ENCODE measurements at places on chromosomes 5 and 9.

- no peak for DNase-seq
Measured at GRCh38 chr5:61805101-61805500, 473.0 kb downstream of the ZSWIM6 start.

DNA sequence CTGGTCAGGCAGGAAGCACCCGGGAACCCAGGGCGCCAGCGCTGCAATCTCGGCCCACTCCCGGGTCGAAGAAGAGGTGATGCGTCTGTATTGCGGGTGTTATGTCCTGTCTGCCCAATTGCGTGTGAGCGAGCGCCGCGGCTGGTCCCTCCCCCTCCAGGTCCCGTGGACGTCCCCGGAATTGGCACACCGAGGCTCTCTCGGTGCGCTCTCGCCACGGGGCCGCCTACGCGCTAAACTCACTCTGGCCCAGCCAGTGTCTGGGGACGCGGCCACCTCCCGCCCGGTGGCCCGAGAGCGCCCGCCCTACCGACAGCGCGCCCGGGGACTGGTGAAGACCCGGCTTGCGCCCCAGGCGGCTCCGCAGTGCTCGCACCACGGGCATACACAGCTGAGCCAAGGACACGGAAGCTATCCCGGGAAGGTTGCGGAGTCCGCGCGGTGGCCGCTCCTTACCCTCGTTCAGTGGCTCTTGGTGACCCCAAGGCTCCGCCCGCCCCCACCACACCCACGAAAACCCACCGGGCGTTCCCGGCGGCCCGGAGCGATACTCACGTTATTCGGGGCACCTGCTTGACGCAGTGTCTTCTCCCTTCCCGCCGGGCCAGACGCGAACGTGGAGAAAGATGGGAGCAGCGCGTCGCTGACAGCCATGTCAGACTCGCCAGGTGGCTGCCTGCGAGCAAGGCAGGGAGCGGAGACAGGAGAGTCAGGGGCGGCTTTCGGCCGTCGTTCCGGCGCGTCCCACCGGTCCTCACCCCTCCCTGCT, 1.0 kb downstream of the KLF4 start:
- DNase-seq, result peak; percentile 7

GRCh38 chr9:109923471-109923760, 143.4 kb downstream of the PALM2AKAP2 start:
- no peak for DNase-seq

- DNase-seq, result no peak
Measured at GRCh38 chr9:105246656-105247173, 2.3 kb downstream of the SLC44A1 start.

GRCh38 chr5:98769959-98770208, 3.6 kb upstream of the RGMB start:
- peak; percentile 43 for DNase-seq

- DNase-seq, result no peak
Measured at GRCh38 chr5:131186561-131187256, 16.0 kb downstream of the LYRM7 start.

GRCh38 chr9:71816916-71817451, 48.7 kb upstream of the CEMIP2 start:
- no peak for DNase-seq

- no peak for DNase-seq
Measured at GRCh38 chr5:56100439-56101176, 105.8 kb upstream of the IL6ST start.

DNA sequence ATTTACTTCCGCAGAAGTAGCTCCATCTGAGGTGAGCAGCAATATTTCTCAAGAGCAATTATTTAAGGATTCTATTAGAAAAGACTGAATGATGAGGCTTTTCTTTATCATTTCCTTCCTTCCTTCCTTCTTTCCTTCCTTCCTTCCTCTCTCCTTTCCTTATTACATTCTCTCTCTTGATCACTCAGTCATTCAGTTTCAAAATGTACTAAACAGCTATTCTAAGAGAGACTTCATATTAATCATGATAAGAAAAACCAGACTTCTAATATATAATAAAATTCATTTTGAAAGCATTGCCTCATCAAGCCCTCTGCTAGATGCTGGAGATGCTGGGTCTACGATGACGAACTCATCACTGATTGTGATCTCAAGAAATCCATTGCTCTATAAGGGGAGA, 30.4 kb upstream of the PAPPA start:
- DNase-seq, result no peak

GRCh38 chr5:35971878-35972210, 19.3 kb downstream of the UGT3A1 start:
- no peak for DNase-seq

DNA sequence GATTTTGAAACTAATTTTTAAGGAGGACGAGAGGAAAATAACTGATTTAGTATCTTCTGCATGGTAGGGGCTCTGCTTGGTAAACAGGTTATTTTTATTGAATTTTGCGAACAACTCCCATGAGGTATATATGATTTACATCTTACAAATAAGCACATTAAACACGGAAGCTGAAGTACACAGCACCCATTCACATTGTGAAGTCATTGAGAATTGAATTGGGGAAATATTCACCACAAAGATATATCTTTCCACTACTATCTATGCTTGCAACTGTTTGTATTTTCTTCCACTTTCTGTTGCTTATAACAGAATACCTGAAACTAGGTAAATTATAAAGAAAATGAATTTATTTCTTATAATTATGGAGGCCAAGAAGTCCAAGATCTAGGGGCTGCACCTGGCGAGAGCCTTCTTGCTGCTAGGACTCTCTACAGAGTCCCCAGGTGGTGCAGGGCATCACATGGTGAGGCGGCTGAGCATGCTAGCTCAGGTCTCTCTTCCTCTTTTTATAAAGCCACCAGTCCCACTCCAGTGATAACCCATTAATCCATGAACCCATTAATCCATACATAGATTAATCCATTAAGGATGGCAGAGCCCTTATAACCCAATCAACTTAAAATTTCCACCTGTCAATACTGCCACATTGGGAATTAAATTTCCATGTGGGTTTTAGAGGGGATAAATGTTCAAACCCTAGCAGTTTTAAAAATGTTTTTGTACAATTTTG, 79.0 kb upstream of the ZNF608 start:
- no peak for DNase-seq

DNA sequence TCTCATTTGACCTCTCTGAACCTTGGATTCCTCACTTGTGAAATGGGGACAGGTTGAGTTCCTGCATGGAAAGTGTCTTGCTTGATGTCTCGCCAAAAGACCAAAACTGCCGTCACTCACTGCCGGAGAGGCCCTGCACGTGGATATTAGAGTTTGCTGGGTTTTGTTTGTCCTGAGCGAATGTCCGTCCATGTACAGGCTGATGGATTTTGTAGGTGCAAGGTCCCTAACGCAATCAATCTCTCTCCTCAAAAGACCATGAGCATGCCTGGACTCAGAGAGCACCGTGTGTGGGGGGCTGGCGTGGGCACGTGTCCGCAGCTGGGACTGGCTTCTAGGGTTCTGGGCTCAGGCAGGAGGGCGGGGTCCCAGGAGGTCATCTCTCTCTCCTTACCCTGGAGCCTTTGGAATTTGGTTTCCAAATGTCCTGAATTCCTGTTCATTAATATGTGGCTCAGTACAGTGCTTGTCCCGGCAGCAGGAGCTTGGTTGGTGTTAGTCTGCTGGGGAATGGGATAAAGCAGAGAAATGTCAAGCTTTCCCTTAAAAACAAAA, 146.0 kb upstream of the IER5L start:
- DNase-seq, result no peak

- DNase-seq, result no peak
Measured at GRCh38 chr5:33781286-33781685, 110.5 kb downstream of the ADAMTS12 start.

DNA sequence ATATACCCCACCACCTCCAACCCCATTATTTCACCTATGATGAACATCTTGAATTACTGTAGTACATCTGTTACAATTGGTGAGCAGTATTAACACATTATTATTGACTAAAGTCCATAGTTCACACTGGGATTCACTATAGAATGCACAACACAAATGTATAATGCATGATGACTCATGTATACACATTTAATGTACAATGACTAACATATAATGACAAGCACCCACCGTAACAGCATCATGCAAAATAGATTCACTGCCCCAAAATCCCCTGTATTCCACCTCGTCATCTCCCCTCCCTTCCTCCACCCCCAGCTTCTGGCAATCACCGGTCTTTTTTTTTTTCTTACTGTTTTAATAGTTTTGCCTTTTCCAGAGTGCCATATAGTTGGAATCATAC, 47.1 kb upstream of the NEK6 start:
- no peak for DNase-seq

DNA sequence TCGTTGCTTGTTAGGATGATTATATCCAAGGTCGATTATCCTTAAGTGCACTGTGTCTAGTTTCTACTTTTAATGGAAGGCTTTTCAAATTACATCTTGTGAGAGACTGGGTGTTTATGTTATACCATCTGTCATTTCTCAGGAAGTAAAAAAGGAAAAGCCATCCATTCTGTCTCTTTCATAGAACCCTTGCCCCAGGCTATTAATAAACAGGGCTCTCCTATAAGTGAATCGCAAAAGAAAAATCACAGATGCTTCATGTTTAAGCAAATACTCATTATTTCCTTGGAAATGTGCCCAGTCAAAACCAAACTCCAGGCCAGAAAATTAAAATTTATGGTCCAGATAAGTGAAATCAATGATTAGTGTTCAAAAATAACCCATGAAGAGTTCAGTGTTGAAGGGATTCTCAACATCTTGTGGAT, 58.1 kb downstream of the STARD4 start:
- no peak for DNase-seq

GRCh38 chr5:78771260-78772205, 123.0 kb upstream of the LHFPL2 start:
- no peak for DNase-seq

DNA sequence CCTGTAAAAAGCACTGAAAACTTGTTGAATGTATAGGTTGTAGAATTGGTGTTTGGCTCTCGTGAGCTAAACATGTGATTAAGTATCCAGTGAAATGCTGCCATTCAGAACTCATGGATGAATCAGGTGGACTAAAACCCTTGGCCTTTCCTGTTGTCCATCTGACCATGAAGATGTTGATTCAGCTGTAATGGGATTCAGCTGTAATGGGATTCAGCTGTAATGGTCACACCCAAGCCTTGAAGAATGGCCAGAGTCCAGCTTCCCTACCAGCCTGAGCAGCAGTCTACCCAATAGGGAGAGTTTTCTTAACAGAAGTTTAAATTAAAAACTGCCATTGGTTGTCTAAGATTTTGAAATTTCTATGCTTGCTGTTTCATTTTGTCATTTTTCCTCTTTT, 18.1 kb downstream of the MAMDC2 start:
- DNase-seq, result no peak

DNA sequence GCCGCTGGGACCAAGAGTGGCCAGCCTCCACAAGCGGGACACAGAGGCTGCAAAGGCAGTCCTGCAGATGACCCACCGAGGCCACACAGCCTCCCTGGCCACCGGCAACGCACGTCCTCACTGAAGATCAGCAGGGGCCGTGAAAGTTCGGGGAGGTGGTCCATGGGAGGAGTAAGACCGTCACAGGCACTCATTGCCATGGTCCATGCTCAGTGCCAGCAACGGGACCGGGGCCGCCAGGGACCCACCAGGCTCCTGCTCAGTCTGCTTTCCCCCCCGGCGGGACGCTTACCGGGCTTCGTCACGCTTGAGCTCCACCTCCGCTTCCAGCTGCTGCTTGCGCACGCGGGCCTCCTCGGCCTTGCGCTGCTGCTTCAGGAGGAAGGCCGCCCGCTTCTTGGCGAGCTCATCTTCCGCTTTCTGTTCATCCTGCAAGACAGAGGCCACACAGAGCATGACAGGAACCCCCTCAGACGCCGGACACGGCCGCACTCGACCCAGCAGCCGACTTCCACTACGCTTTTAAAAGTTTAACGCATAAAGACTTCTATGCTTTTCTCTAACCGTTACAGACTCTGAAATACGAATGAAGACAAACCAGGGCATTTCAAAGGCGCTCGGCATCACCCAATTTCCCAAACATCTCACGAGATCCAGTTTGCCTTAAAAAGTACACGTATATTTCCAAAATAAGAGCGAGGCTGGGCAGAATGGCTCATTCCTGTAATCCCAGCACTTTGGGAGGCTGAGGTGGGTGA, 88.4 kb downstream of the CAMSAP1 start:
- no peak for DNase-seq

DNA sequence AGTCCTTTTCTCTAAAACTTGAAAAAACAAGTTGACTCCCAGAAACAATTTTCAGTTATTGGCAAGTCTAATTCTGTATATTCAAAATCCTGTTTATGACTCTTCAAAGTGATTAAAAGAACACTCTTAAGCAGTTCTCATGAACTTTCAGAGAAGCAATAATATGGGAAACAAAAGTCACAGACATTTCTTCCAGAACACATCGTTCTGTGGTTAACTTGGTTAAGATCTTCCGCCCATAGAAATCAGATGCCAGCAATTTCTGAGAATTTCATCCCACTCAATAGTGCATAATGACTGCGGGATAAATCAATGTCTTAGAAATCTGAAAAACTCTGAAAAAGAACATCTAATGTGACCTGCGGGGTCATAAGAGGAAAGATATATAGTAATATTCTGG, 300.5 kb downstream of the COX7C start:
- DNase-seq, result no peak

- no peak for DNase-seq
Measured at GRCh38 chr9:128288273-128289004, 12.4 kb downstream of the SWI5 start.

GRCh38 chr5:137115152-137115551, 384.0 kb downstream of the SPOCK1 start:
- DNase-seq, result no peak

- no peak for DNase-seq
Measured at GRCh38 chr5:111755942-111756381, 1.0 kb downstream of the NREP start.

DNA sequence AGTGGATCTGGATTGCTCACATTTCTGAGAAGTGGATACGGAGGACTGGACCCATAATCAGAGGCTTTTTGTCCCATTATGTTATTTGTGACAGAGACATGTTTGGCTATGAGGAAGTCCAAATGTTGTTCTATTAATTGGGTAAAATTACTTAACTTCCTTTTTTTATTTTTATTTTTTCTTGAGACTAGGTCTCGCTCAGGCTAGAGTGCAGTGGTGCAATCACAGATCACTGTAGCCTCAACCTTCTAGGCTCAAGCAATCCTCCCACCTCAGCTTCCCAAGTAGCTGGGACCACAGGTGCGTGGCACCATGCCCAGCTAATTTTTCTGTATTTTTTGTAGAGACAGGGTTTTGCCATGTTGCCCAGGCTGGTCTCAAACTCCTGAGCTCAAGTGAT, 11.9 kb upstream of the PGGT1B start:
- DNase-seq, result no peak

GRCh38 chr9:77531400-77531799, 116.7 kb downstream of the GNA14 start:
- DNase-seq, result no peak

DNA sequence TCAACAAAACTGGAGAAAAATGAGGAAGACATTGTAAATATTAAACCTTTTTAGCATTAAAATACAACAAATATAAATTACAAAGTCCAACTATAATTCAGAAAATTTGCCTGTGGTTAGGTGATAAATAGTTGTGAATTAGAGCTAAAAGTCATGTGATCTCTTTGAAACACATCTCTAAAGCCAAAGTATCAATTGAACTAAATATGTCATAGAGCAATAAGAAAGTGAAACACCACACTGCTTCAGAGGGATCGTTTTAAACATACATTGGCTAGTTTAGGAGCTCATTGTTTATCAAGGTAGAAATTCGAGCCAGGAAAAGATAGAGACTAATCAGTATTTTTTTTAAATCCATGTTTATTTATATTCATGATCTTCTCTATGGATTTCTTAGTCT, 606.3 kb upstream of the ITGA1 start:
- no peak for DNase-seq

GRCh38 chr5:65625743-65626142, 916 bp downstream of the SHLD3 start:
- DNase-seq, result no peak

- no peak for DNase-seq
Measured at GRCh38 chr9:99127356-99128132, 22.6 kb downstream of the TGFBR1 start.
